ENCODE measurements at places on chromosomes 5 and 9.

DNA sequence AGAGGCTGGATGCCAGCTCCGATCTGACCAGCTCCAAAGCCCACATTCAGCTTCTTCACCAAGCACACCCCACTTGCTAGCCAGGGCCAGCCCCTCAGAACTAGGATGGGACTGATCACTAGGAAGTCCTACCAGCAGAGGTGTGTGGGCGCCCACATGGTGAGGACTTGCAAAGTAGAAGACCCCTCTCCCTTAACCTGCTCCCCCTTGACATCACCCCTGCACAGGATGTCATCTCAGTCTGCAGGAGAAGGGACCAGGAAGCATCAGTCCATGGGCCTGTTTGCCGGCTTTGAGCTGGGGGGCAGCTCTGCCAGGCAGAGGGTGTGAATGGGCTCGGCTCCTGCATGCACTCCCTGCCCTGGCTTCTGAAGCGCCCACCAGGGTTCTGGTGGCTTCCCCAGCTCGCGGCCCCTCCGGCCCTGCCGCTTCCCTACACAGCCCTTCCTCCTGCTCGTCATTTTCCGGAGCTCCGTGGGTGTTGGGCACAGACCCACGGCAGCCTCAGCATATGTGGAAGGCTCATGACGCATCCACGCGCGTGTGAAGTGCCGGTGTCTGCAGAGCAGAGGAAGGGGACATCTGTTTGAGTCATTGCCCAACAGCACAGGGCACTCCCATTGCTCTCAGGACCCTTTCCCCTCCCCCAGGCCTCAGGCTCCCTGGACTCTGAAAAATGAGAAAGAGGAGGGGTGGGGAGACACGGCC is 3.7 kb upstream of the FAM78A start:
- no peak for DNase-seq

GRCh38 chr5:100898504-100899346 is 4.4 kb downstream of the ST8SIA4 start:
- DNase-seq, result peak; percentile 25

DNA sequence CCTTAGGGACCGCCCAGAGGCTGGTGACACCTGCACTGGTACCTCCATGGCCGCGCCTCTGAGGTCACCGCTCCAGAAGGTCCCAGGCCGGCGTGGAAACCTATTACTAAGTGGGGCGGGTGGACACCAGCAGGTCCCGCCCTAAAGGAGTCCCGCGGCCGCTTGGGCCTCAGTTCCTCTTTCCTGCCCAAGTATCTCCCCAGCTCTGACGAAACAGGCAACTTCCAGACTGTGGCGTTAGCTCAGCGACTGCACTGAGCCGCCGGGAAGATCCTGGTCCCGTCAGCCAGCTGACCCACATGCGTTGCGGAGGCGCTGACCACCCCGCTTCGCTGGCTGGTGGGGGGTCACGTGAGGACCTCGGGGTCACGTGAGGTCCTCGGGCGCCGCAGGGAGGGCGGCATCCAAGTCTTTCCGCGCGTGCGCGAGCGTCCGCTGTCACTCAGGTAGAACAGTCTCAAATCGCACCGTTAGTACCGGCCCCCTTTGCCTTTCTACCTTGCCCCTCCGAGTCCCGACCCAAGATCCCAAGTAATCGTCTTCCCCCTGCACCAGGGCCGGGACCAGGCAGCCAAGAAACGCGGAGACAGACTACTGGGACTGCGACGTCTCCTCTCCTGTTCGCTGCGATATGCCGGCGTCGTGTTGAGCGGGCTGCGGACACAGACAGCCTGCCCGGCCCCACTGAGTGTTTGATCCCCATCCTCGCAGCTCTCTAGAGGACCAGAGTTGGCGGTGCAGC is 53.7 kb upstream of the KDM4C start:
- peak; percentile 86 for DNase-seq

DNA sequence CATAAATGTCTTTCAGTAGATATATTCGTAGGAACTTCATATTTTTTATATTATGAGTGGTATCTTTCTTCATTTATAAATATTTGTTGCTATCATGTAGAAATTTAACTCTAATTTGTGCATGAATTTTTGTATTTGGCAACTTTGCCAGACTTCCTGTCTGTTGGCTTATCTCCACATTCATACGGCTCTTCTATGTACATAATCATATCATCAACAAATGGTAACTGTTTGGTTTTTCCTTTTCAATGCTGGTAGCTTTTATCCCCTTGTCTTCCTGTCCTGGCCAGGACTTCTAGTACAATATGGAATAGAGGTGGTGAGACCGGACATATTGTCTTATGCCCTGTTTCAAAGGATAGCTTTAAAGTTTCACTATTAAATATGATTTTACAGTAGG is 132.3 kb upstream of the COL5A1 start:
- no peak for DNase-seq

- no peak for DNase-seq
These were observed 330.4 kb upstream of the KLF4 start for GRCh38 chr9:107819772-107820565.

DNA sequence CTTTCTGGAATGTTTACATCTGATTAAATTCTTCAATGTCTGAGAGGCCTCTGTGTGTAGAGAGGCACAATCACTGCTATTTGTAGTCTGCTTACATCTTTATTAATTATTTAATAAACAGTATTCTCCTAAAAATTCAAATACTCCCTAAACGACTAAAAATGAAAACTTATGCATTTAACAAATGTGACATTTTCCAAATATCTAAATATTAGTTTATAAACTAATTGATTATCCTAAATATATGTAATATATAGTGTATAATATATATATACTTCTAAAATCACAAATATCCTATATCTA is 57.7 kb upstream of the ZBED3 start:
- no peak for DNase-seq

DNA sequence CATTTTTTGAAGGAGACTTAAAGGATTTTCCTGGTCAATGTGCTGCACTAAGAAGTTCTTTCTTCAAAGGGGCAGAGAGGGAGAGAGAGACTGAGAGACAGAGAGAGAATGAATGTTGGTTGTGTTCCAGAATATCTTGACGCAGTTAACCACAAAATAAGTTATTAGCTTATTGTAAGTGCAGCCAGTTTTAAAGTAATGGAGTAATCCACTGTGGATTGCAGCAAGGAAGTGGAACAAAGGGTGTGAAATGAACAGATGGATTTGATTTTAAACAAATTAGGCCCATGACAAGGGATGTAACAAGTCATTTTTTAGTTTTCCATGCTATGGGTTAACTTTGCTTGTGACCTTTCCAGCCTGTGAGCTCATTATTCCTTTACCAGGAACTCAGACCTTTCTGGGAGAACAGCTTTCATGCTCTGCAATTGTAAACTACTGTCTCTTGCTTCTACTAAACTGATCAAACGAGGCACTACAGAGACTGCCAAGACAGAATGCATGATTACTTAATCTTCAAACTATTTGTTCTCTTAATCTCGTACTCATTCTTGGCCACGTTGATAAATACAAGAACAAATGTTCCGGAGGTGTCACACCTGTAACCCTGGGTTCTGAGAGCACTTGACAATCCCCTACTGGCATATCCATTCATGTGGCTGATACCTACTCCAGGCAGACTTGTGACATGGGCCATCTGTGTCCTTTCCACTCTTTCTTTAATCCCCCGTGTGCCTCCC is 131.1 kb downstream of the TLE1 start:
- no peak for DNase-seq

Data from CD4-positive, alpha-beta T cell treated with Interleukin-4 for 4 hours (primary cell).